Germinal center (tissue), 1 donor: ENCODE measurements at places on chromosomes 16 and 17.

- DNase-seq, result no peak
Measured at GRCh38 chr17:48559840-48560817, 15.2 kb upstream of the HOXB2 start.

- no peak for DNase-seq
Measured at GRCh38 chr17:50519141-50519834, 11.0 kb downstream of the MYCBPAP start.

GRCh38 chr17:70098030-70098429 lies 23.0 kb downstream of the KCNJ16 start:
- no peak for DNase-seq

DNA sequence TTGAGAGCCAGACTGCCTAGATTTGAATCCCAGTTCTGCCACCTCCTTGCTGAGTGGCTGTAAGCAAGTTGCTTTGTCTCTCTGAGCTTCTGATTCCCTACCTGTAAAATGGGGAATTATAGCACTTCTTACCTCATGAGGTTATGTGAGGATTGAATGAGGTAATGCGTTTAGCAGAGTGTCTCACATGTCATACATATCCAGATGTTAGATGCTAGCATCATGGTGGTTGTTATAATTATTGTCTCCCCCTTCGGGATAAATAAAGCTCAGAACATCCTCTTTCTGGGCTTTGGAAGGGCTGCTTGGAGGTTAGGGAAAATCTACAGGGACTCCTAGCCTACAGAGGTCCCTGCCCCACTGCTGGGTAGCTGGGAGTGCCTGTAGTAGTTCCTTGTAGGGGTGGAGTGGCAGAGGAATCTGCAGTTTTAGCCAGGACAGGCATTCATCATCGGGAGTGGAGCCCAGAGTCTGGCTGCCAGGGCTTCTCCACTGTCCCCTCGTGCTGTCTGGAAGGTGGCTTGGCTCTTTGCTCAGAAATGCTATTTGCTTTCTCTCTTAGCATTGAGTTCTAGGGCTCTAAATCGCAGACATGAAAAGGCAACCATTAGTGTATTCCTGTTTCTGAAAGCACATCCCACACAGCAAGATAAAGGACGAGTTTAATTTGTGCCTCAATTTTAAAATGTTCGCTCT lies 137.9 kb upstream of the CACNG3 start:
- DNase-seq, result no peak

DNA sequence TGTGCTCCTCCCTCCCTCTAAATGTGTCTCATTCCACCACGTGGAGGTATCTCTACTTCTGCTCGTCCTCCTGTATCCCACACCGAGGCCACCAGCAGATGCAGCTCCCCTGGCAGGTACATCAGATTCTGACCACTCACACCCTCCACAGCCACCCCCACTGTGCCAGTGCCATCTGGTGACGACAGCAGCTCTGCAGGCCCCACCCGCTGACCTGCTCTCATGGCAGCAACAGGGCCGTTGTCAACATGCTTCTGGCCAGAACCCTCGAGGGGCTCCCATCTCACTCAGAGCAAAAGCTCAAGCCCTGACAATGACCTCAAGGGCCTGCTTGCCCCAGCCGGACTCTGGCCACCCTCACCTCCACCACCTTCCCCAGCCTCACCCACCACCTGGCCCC lies 93.4 kb downstream of the AMFR start:
- DNase-seq, result no peak

- DNase-seq, result no peak
Measured at GRCh38 chr17:8746501-8747236, 2.0 kb upstream of the CCDC42 start.

DNA sequence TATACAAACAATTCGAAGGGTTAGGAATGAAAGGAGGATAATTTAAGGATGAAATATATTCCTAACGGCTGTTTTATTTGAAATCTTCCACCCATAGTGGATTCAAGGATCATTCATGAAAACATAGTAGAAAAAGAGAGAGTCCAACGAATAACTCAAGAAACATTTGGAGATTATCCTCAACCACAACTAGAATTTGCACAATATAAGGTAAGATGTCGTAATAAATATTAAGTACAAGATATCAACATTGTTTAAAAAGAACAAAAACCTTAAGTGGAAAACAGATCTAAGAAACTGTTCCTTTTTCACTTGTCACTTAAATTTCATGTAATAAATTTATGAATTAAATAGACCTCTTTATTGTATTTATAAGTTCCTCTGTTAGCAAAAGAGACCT lies 9.2 kb upstream of the ATMIN start:
- DNase-seq, result no peak

- no peak for DNase-seq
Measured at GRCh38 chr16:85658504-85659326, 30.0 kb downstream of the GINS2 start.

GRCh38 chr17:1315891-1316403 lies 36.5 kb downstream of the TRARG1 start:
- DNase-seq, result no peak

DNA sequence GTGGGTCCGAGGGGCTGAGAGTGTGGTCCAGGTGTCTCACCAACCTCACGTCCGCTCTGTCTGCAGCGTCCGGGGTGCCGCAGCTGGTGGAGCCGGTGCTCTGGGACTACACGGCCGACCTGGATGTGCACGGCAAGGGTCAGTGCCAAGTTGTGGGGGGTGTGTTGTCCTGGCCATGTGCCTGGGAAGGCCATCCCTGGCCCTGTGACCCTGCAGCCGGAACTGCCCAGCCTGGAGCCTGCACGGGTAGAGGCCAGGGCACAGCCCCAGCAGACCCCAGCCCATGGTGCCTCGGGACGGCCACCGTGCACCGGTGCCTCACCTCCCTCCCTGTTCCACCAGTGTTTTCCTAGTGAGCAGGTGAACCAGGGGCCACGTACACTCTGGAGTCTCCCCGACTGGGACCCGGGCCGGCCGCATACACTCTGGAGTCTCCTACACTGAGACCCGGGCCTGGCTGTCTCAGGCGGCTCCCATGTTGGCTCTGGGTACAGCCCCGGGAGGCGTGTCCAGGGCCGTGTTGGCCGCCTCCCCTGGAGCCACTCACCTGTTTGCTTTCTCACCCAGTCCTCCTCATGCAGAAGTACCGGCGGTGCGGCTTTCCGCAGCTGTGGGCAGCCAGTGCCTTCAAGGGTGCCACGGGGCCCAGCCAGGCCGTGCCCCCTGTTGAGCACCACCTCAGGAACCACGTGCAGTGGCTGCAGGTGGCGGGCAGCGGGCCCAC lies 13.8 kb downstream of the CYBC1 start:
- DNase-seq, result no peak

- no peak for DNase-seq
Measured at GRCh38 chr17:63274146-63274545, 172.0 kb downstream of the CYB561 start.

DNA sequence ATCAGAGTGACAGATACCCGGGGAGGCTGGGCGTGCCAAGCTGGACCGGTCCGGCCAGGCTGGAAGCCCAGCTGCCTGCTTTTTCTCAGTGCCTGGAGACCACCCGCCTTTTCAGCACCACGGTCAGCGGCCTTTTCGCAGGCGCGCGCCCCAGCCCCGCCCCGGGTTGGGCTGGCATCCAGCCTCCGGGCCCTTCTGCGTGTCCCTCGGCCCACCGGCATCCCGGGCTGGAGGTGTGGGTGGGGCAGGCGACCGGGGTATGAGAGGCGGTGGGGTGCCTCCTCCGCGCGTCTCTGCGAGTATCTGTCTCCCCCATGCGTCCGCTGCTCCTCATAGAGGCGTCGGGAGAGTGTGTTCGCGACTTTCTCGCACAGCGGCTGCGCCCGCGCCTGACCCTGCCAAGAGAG lies 102.5 kb downstream of the MRM1 start:
- peak; percentile 59 for DNase-seq
